ENCODE measurements at places on chromosomes 2 and 18.

DNA sequence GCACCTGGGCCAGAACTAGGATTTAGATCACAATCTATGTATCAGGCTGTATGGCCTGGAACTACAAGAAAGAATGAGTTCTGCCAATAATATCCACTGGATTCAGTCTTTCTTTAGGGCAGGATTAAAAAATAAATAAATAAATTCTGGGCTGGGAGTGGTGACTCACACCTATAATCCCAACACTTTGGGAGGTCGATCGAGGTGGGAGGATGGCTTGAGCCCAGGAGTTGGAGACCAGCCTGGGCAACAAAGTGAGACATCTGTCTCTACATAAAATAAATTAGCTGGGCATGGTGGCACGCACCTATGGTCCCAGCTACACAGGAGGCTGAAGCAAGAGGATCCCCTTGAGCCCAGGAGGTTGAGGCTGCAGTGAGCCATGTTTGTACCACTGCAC, 8.1 kb downstream of the AMMECR1L start:
- DNase-seq = no peak

GRCh38 chr2:230778350-230779063, 65.9 kb downstream of the CAB39 start:
- no peak for DNase-seq

DNA sequence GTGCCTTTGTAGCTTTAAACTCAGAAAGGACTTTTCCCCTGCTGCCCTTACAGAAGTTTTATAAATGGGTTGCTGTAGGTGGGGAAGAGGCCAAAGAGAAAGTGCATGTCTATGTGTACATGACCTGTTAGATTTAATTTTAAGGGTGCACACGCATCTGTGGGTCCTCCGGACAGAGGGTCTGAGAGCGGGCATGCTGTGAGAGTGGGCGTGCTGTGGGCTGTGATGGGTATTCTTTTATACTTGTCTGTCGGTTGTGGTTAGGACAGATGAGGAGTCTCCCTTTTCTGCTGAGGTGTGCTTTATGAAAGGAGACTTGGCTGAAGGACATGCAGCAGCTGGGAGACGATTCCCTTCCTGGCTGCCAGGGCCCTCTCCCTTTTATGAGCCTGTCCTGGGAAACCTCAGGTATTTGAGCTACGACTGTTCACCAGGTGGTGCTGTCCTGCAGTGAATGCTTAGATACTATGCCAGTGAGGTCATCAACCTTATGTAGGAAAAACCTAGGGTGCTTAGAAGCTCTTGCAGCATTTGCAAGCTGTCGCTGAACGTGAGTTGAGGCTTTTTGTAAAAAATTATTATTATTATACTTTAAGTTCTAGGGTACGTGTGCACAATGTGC, 67.5 kb downstream of the TANC1 start:
- no peak for DNase-seq

- no peak for DNase-seq
These were observed 200.5 kb downstream of the CPS1 start for GRCh38 chr2:210756855-210757254.

- DNase-seq = peak; percentile 9
These were observed 1.4 kb downstream of the RNF138 start for GRCh38 chr18:32093102-32093511.

DNA sequence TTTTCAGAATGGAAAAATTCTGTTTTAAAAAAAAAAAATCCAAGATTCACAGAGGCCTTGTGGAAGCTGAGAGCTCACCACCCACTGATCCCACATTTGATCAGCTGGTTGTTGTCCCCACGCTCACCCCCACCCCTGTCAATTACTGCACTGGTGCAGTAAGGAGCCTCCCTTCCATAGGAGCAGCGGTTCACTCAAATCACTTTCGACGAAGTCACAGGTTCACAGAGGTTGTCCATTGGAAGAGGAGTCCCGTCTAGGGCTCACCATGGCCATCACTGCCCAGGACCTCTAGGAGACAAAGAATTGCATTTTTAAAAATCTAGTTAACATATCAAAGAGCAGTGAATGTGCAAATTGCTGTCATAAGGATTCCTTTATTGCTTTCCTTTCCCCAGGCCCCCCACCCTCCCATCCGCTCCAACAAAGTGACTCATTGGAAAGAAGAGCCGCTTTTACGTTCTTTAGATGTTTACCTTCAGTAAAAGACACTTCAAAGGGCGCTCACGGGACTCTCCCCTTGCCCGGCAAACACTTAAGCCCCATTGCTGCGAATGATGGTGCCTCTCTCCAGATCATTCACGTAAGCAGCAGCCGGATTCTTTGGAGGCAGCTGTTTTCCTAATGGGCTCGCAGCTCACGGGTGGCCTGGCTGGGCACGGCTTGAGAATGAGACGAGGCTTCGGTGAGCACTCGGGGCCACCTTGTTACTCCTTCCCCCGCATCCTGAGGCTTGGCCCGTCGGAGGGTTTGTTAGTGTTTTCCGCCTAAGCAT, 165.5 kb upstream of the SALL3 start:
- no peak for DNase-seq

GRCh38 chr18:72056171-72056570, 488.0 kb downstream of the CBLN2 start:
- no peak for DNase-seq

DNA sequence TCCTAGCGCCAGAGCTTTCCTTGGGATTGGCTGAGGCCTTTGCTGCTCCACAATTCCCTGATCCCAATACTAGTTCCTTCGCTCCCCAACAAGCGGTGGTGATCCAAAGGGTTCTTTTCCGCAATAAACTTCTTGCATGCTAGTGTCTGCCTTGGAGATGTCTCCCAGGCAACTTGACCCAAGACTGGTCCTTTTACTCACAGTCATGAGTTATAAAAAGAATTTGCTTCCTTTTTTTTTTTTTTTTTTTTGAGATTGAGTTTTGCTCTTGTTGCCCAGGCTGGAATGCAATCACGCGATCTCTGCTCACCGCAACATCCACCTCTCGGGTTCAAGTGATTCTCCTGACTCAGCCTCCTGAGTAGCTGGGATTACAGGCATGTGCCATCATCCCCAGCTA, 89.8 kb upstream of the SP3 start:
- no peak for DNase-seq

DNA sequence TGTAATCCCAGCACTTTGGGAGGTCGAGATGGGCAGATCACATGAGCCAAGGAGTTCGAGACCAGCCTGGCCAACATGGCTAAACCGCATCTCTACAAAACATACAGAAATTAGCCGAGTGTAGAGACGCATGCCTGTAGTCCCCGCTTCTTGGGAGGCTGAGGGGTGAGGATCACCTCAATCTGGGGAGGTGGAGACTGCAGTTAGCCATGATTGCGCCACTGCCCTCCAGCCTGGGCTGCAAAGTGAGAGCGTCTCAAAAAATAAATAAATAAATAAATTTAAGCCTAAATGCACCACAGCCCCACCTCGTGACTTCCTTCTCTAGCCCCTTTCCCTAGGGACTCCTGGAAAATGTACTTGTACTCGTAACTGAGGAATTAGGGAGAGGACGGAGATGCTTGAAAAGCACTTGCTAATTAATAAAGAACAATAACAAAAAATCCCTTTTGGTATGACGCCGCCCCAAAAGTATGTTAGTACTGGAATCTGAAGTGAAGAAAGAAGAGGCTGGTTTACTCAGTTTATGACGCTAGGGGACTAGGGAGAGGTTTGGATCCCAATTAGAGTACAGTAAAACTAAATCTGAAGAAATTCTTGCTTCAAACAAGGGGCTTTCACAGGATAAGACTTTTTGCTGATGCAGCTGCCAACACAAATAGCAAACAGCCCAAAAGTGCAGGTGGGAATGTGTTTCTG, 887 bp upstream of the ZNF396 start:
- DNase-seq = no peak

DNA sequence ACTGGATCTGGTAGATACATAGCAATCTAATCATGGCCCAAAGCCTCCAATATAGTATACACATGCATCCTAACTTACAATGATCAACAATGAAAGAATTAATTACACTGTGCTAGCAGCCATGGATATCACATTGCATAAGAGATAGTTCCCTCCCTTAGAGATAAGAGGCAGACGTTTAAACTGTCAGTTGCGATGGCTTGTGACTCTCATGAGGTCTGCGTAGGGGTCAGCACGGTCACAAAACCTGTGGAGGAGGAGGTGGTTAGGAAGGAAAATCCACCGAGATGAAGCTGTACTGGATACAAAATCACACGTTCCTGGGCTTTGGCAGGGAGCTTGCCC, 800 bp upstream of the RALB start:
- no peak for DNase-seq

DNA sequence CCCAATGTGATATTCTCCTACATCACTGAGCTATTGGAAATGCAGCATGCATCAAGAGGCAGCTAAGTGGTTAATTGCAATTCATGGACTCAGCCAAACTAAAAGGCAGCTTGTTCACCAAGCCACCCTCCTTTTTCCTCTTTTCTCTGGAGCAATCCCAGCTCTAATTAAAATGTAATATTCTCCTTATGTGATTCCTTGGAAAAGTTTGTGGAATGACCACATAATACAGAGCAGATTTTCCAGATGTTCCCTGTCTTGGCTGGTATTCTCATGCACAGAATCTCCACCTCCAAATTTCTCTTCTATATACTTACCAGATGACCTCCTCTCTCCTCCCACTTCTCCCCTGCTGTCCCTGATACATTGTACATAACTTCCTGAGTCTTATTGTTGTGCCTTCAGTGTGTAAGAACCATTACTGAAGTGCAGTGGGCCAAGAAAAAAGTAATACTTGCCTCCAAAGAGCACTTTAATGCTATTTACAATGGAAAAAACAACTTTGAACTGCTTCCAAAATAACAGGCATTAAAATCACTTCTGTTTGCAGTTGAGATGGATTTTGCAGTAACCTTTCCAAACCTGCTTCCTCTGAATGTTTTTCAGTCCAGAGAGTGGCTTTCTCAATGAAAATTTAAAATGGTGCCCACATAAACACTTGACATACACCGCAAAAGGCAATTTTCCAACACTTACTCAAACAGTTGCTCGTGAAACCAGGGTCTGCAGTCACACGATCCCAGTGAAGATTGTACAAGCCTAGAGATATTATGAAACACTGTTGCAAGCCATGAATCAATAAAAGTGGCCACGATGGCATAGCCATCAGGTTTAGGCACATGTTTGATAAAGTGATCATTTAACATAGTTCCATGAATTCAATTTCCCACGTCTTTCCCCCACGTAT, 258.0 kb downstream of the MTX2 start:
- DNase-seq = no peak

- no peak for DNase-seq
These were observed 4.5 kb downstream of the RAB31 start for GRCh38 chr18:9712611-9713010.

DNA sequence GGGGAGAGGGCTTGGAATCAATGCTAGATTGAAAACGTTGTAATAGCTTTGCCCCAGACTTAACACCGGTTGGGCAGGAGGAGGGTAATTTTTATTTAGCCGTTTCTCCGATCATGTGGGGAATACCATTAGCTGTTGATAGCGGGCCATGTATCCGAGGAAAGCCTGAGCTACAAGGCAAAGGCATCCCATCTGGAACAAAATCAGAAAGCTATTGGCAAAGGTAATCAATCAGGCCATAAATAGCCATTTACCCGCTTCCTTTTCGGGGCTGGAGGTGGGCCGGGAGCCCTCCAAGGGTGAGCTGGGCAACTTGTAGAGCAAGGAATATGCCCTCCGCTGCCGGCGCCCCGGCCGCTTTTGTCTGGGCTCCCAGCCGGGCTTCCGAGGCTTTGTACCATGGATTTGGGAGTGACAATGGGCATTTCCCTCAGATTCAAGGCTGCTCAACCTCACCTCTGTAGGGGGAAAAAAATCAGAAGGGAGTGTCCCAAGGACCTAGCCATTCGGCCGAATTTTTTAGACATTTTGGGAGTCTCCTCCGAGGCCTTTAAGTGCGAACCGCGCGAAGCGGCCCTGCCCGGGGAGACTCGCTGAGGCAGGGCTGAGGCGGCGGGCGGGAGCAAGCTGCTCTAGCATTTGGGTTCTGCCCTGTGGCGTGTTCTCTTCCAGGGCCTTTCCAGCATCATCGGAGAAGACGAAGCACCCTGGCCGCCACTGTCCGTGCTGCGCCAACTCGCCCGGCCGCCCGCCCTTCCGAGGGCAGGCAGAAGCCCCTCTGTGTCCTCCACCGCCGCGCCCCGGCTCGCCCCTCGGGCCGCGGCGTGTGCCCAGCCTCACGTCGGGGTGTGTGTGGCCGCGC, 1.1 kb upstream of the HOXD9 start:
- no peak for DNase-seq

- DNase-seq = no peak
These were observed 447.1 kb upstream of the MMADHC start for GRCh38 chr2:150034665-150035064.

DNA sequence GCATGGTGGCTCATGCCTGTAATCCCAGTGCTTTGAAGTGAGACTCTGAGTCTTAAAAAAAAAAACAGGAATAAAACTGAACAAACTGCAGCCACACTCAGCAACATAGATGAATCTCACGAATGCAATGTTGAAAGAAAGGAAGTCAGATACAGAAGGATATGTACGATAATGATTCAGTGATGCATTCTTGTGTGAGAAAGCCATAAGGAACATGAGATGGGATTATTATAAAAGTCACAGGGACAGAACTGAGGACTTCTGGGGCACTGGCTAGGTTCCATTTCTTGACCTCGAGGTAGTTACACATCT, 56.9 kb upstream of the SMAD2 start:
- no peak for DNase-seq

DNA sequence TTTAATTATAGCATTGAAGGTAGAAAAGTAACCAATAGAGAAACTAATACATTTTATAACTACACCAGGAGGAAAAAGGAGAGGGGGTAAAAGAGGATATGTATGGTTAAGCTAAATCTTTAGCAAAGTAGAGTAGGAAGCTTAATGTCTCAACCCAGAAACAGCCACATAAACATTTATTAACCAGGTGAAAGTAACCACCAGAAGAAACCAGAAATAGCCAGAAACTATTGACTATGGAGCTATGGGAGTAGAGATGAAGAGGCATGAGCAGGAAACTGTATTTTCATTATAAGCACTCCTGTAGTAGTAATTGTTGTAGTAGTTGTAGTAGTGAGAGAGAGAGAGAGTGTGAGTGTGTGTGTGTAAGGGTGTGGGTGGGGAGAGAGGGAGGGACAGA, 617.5 kb upstream of the CHAC2 start:
- DNase-seq = no peak

DNA sequence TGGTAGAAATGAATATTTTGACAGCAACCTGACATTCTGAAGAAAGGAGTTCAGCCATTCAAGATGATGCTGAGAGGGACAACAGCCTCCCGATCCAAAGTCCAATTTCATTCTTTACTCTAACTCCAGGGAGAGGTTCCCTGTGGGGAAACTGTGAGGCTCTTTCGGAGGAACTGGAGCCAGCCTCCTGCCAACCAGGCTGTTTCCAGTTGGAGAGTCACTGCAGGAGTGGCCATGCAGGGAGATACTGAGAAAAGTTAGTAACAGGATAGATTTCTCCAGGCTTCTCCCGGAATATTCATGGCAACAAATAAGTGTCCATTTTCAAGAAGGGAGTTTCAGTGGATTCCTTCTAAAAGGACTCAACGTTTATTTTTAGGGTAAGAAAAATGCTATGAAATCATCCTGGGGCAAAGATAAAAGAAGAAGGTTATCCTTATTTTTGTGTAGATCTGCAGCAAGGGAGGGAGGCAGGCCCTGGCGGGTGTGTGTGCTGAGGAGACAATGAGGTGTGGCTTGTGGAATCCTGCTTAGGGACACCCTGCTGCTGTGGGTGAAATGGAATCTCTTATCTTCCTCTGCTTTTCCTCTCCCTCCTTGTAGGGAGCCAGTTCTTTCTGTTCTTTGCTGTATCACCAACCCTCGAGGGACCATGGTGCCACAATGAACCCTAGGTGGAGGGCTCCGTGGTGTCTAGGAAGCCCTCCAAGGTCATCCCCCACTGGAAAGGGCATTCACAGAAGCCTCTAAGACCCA, 18.1 kb downstream of the KLHL14 start:
- no peak for DNase-seq

Data from stimulated activated CD8-positive, alpha-beta memory T cell treated with anti-CD3 and anti-CD28 coated beads, Interleukin-4, amount 100 ng/mL, for 1 hour (primary cell).